Activated T-helper 17 cell treated with anti-CD3 and anti-CD28 coated beads, Interleukin-2, amount 50 U/mL, for 72 hours (primary cell): ENCODE measurements at places on chromosomes 7 and 10. TPM values are rescaled to one million over a fixed set of nuclear protein-coding genes. Genes with fewer than 3 reads are reported as not detected.

Gene SPDYE16
- 0.17 TPM for total RNA-seq

Gene FAM131B
- 1.1 TPM for total RNA-seq

Gene MAP3K8
- 58.6 TPM for total RNA-seq

Gene TSPAN33
- total RNA-seq, result 0.67 TPM

Gene TCAF2
- total RNA-seq, result 73.1 TPM

Gene CYP2C9
- total RNA-seq, result not detected

- no peak for ATAC-seq
Observed at GRCh38 chr7:151512353-151512752, 7.3 kb downstream of the RHEB start.

- no peak for ATAC-seq
Observed at GRCh38 chr10:130558746-130559546, 422.8 kb downstream of the GLRX3 start.

- ATAC-seq, result no peak
Observed at GRCh38 chr7:46695051-46695708, 774.1 kb upstream of the IGFBP3 start.

- ATAC-seq, result no peak
Observed at GRCh38 chr10:100817268-100817839, 72.0 kb downstream of the PAX2 start.

DNA sequence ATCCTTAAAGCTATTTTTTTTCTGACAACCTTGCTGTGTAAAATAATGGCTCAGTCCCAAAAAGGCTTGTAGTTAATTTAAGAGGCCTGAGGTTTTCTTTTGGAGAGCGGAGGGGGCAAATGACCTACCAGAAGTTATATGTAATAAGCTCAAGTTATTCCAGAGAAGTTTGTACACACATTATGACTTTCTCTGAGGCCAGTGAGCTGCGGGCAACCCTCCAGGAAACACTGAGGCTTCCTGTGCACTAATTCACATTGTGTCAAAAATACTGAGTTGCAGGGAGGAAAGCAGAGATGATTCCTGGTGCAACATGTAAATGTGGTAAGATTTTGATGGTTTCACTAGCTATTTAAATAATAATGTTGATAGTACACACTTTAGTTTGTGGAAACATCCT is 188.6 kb downstream of the DIP2C start:
- no peak for ATAC-seq

DNA sequence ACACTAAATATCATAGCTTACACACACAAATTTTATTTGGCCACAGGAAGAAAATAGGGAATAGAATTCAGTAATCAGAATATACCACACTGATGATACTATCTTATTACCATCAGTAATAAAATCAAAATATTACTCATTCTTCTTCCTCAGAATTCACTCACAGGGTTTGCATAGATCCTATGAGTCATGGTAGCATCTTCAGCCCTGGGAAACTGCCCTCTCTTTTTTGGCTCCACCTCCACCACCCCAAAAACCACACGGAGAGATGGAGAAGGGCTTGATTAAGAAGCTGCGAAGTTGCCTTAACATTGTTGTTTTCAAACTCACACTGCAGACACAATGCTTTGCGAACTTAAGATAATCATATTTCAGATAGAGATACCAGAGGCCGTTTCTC is 154.1 kb upstream of the AHR start:
- ATAC-seq, result peak; percentile 96

DNA sequence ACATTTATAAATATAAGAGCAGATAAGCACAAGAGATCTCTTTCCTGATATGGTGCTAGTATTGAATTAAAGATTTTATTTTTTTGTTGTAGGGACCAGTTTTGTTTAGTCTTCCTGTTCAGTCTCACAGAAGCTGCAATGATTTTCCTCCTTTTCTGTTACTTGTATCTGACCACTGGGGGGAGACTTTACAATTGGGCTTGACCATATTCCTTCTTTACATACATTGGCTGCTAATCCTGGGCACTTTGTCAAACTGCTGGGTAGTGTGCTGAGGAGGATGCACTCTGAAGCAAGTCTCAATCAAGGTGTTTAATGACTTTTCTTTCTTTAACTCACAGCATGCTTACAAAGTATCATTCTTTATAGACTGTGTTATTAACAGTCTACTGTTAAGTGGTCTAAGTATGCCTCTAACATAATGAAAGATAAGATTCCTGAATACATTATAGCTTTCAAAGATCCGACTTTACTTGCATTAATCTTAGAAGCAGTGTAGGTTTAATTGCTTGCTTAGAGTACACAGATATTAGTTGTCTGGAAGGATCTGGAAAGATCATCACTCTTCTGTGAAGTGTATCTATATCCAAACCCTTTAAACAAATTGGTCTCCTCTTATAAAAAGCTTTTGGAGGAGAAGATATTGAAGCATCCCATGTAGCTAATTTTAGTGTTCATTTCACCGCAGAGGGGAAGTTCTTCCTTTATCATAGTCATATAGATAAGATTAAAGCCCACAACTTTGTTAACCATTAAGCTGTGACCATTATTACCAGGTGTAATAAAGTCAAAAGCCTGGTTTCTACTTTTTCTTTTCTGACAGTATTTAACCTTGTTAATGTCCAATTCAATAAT is 3.1 kb downstream of the PALS2 start:
- ATAC-seq, result no peak
